ENCODE measurements at places on chromosomes 4 and X.

DNA sequence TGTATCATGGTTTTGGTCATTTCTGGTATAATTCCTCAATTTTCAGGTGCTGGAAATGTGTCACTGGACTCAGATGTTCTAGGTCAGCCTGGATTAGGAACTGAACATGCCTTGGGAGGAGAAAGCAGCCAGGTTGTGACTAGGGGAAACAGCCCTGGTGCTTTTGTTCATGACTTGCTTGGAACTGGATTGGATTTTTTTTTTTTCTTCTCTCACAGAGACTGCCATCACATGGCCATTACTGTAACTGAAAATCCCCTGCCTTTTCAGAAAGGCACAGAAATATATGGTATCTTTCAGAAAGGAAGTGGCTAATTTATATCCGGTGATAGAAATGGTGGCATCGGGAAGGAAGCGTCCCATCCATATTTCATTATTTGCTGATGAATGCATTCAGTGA lies 34.6 kb downstream of the SEPTIN11 start:
- peak; percentile 30 for DNase-seq

- no peak for DNase-seq
Measured at GRCh38 chrX:111671668-111672067, 9.3 kb upstream of the ALG13 start.

DNA sequence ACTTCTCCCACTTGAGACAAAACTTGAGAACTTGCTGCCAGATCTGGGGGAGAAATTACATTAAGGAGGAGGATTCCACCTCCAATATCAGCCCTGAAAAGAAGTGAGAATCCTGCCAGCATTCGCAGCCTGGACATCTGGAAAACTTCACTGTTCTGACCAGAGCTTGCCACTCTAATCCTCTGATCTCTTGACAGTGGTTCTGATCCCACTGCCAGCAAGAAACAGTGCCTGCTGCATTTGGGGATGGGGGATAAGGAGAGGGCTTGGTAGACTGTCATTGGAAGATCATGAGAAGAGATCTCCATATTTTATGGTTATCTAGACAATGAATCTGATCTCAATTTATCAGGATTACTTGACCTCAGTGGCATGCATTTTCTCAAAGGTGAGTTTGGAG lies 49.8 kb upstream of the TMEM33 start:
- no peak for DNase-seq

DNA sequence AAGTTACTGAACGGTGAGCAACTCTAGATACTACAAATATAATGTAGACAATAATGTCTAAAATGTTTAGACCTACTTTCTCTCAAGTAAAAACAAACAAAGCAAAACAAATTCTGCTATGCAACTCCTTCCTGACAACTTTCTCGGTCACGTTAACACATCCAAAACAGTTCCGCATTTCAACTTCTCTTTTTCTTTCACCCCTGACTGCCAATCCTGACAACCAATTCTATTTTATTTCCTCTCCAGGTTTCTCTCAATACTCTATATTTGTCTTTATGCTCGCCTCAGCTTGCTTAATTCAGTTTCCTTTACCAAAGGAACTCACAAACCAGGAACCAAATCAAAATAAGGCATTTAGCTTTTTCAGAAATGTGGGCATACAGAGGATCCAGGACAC lies 513.0 kb downstream of the FSTL5 start:
- DNase-seq: no peak

- no peak for DNase-seq
Measured at GRCh38 chr4:60562334-60562733, 637.8 kb upstream of the ADGRL3 start.

DNA sequence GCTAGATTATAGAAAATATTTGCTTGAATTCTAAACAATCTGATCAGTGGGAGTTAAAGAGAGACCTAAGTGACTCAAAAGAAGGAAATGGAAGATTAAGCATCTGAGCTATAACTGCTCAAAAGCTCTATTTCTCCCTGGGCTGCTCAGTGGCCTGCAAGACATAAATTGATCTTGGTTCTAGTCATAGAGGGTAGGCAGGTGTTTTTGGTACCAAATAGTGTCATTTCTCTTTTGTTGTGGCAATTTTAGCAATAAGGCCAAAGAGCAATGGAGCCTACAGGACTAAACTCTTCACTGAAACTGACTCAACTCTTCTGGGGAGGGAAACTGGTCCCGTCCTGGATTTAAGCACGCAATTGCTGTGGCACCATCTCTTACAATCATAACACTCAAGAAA lies 33.9 kb upstream of the BMP2K start:
- DNase-seq: no peak

DNA sequence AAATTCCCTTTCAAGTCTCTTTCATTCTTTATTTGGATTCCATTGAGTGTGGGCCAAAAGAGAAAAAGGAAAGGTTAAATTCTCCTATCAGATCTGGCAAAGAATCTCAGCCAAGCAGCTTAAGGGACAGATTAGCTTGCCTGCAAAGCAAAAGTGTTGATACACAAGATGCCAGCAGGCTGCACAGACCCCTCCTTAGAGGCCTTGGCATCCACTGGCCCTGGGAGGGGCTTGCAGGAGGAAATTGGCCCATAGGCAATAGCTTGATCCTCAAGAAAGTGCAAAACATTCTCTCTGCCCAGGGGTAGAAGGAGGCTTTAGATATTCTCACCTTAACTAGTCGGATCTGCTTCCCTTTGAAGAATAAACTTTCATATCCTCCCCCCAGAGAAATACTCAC lies 300.4 kb upstream of the CPEB2 start:
- DNase-seq: no peak

DNA sequence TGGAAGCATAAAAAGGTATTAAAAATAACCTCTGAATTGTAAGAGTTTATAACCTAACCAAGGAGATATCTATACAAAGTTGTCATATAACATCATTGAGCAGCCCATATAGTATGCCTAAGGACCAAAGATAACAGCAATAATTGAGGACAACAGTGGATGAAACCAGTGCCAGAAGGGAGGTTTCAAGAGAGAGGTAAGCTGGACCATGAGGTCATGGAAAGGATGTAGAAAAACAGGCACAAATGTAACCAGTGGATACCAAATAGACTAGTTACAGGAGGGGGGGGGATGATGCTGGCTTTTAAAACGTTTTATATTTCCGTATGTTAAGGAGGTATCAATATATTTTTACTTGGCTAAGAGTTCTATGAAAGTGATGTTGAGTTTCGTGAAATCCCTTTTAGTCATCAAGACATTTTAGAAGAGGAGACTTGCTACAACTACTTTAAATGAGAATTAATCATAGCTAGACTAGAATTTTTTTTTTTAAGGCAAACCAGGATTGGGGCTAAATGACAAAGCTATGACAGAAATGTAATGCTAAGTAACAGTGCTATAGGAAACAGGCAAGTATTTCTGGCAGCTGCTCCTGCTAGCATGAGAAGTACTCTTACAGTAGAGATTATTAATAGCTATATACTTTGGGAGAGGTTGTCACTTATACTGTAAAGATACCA lies 161.1 kb downstream of the FBXW7 start:
- DNase-seq: no peak

DNA sequence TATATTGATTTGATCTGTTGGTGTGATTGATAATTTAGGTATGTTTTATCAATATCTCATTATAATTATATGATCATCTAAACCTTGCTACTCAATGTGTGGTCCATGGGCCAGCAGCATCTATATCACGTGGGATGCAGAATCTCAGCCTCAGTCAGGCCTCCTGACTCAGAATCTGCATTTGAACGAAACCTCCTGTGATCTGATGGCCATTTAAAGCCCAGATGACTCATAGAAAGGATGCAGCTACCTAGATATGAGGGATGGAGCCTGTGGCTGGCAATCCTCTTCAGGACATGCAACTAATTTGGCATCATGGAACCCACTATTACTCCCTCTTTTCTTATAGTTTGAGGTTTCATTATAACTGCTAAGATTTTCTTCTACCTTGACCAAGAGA lies 11.3 kb upstream of the CHRNA9 start:
- DNase-seq: no peak

DNA sequence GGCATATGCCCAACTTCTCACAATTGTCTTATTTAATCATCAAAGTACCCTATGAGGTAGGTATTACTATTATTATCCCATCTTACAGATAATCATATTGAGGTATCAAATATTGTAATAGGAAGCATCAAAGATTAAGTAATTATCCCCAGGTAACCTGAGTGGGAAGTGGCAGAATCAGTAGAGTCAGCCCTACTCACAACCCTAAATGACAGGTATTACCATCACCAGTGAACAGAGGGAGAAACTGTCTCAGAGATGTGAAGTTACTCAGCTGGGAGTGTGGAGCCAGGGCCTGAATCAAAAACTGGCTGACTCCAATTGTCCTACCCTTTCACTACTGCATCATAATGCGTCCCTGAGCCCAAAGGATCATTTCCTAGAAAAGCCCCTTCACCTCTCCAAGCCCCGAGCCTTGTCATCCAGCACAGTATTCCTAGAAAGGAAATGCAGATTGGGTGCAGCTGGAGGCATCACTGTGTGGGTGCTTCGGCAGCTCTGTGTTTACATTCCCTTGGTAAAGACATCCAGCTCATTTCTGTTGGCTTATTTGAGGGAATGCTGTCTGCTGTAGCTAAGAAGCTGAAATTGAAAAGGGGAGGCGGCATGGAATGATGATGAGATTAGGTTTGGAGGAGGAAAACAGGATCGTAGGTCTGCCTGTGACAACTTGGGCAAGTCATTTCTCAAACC lies 72.8 kb downstream of the DHX15 start:
- DNase-seq: no peak

DNA sequence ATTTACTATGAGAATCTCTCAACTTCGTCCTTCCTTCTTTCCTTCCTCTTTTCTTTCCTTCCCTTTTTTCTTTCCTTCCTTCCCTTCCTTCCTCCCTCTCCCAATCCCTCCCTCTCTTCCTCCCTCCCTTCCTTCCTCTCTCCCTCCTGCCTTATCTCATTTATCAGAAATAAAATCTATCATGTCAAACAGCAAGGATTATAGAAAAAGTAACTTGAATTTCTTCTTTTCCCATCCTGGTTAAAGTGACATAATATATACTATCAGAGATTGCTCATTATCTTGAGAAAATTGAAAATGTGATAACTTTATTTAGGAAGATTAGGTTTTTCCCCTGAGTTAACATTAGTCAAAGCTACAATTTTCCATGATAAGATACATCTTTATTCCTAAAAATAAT lies 5.6 kb downstream of the TIGD4 start:
- no peak for DNase-seq

- DNase-seq: peak; percentile 90
Measured at GRCh38 chr4:73707918-73708577, 32.3 kb upstream of the CXCL8 start.

DNA sequence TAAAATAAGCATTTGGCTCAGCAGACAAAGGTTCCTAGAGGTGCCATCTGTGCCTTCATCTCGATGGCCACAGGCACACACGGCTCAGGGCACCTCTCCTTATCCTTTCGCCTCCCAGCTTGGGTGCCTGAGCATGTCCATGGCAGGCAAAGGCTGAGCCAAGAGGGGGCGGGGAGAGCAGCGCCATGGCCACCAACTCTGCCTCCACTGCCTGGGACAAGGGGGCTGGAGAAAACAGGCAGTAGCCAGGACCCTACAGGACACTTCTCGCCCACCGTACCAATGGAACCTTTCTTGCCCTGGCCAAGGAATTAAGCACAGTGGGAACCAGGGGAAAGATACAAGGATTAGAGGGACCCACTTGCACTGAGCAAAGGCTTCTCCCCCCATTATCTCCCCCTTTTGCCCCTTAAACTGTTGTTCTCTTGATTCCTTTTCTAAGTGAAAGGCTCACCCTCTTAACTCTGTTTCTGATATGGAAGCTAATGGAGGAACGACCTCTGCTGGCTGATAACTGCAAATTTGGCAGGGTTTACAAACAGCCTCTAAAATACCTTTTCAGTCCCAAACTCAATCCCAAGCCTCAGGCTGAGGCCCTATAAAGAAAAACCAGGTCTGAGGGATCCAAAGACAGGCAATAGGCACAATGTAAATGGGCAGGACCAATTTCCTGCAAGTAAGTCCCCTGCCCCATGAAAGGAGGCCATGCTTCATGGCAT lies 335.2 kb downstream of the ADAM29 start:
- DNase-seq: peak; percentile 35

- DNase-seq: peak; percentile 78
Measured at GRCh38 chr4:99790796-99791617, 25.6 kb upstream of the DAPP1 start.

GRCh38 chrX:111100191-111100590 lies 4.2 kb downstream of the PAK3 start:
- peak; percentile 54 for DNase-seq

DNA sequence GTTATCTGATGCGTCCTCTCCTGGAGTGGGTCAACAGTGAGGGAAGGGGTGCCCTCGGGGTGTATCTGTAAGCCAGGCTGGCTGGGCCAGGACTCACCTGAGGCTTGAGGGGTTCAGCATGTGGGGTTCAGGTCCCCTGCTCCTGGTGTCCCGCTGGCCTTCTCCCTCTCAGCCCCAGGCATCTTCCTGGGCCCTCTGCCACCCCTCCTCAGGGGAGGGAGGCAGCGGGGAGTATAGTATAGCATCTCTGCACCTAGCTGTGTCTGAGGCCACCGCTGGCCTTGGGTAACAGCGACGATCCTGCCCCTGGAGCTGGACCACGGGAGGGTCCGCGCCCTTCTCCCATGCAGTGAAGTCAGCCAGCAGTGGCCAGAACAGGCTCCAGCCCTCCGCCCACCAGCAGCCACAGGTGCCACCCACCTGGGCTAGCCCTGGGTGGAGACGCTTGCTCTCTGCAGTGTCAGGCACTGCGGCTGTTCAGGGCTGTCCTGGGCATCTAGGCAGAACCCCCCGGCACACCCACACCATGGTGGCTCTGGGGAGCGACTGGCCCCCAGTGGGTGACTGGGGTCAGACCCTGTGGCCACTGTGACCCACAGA lies 110.7 kb upstream of the NKX1-1 start:
- DNase-seq: no peak

DNA sequence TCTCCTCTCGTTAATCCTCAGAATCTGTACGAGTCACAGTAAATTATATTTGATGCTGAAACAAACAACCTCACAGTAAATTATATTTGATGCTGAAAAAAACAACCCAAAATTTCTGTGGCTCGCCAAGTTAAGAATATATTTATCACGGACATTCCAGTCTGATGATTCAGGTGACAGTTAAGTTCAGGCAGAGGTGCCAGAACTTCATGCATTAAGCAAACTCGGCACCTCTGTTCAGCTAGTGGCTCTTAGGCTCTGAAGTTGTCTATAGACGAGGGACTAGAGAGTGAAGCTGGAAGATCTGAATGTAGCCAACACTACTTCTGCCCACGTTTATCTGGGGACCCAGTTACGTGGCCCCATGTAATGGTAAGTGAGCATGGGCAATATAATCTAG lies 132.2 kb upstream of the AGA start:
- no peak for DNase-seq
